ENCODE measurements at places on chromosomes 6 and 20.

DNA sequence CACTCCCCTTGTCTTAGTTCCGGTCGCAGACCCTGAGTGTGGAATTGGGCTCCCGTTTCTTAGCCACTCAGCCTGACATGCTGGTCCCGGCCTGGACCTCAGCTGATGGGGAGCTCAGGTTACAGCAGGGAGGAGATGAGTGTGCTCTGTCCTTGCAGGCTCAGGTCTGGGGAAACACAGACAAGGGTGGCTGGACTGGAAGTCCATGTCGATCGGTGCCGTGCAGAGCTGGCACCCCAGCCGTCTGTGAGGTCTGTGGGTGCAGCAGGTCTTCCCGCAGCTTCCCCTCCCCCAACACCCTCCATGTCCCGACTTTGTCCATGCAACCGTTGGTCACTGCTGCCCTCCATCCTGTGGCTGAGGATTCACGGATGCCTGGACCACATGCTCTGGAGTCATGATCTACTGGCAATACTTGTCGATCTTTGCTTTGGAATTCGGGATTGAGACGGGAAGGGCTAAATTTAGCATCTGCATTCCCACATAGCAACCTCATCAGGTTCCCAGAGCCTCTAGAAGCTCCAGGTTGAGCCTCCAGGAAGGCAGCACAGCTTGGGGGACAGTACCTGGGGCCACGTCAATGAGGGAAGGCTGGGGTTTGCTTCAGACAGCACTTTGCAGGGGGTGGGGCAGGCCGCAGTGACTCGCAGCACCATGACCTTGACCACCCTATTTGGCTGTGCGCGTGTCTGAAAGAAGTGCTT is 118.8 kb downstream of the PSMB1 start:
- no peak for DNase-seq

DNA sequence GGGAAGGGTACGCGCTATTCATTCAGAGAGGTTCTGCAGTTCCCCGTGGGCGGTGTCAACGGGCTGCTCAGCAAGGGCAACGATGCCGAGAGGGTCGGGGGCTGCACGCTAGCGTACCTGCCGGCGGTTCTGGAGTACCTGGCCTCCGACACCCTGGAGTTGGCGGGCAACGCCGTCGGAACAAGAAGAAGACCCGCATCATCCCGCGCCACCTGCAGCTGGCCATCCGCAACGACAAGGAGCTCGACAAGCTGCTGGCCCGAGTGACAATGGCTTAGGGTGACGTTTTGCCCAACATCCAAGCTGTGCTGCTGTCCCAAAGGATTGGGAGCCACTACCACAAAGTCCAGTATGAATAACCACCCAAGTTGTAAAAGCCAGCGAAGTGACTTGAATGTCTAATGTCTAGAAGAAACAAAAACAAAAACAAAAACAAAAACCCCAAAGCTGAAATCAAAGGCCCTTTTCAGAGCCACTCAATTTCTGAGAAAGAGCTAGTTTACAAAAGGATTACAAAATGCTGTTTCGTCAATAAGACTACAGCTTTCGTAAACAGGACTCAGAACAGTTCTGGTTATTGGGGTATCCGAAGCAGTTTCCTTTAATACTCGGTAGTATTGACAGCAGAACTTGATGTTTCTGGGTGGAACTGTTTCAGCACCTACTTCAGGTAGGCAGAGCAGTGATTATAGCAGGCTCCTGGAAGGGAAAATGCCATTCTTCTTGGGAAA is 21.9 kb upstream of the SLC17A4 start:
- DNase-seq = no peak

- DNase-seq = no peak
These were observed 159.1 kb downstream of the TFAP2C start for GRCh38 chr20:56788041-56788670.

DNA sequence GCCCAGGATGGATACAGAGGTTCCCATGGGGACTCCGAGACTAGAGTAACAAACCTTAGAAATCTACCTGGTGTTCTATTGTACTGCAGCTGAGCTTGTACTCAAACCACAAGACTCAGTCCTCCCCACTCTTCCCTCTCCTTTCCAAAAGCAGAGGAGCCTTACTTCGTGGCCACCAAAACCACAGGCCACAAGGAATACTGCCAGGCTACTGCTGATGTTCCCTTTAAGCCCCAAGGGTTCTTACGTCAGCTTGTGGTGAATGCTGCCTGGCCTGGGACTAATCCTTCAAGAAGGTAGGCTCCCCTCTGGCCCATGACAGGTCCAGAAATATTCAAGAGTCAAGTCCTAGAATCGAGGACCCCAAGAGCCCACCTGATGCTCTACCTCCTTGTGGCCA is 10.5 kb upstream of the DEFB128 start:
- no peak for DNase-seq

DNA sequence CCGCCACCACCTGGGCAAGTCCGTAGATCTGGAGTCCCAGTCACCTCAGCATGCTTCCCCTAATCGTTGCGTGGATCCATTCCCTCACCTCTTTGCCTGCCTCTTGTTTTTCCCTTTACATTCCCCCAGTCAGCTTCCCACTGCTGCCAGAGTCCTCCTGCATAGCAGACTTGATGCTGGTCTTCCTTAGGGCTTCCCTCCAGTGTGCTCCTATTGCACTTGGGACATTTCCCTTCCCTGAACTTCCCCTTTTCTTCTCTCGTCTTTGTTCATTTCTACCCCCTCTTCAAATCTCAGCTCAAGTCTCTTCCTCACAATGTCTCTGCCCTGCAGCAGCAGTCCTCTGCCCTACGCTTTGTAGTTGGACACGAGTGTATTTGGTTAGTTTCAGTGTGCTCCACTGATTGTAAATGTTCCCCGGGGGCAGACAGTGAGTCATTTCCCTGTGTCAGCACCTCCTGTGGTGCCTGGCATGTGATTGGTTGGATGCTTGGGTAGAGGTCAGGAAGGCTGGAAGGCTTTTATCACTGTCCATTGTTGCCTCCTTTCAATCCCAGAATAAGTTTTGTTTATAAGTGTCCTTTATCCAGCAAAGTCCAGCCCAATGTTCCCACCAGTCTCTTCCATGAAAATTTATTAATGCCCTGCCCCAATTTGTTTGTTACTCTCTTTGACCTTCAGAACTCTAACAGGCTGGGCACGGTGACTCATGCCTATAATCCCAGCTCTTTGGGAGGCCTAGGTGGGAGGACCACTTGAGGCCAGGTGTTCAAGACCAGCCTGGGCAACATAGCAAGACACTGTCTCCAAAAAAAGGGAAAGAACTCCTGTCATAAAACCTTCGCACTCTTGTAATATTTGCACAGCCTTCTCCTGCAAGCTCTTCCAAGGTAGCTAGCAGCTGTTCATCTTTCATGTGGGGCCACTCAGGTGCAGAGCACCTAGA is 38.3 kb downstream of the FAM120B start:
- no peak for DNase-seq

DNA sequence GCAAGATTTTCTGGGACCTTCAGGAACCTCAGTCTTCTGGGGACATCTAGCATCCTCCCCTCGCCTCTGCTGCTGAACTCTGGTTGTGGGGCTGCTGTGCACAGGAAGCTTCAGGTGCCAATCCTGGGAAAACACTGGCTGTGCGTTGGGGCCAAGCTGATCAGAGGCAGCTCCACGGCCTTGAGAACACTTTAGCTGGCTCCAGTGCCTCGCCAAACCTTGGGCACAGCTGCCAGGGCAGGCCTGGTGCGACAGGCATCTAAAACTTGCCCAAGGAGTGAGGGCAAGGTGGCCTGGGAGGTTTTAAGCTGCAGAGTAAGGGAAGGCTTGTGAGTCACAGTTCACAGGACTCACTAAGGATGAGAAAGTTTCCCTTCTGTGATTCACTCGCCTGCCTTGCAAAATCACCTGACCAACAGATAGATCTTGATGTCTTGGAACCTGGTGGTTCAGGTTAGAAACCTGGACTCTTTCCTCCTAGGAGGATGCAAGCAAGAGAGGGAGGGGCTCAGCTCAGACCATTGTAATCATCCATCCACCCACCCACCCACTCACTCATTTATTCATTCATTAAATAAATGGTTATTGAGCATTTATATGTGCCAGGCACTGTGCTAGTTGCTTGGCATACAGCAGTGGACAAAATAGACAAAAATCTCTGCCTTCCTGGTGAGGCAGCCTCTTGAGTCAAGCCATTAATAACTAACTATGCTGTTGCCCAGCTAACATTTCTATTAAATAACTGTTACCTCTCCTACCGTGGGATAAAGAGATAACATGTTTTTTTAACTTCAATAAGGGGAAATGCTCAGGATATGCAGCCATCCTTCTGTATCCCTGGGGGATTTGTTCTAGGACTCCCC is 2.5 kb upstream of the SPATS1 start:
- DNase-seq = no peak

DNA sequence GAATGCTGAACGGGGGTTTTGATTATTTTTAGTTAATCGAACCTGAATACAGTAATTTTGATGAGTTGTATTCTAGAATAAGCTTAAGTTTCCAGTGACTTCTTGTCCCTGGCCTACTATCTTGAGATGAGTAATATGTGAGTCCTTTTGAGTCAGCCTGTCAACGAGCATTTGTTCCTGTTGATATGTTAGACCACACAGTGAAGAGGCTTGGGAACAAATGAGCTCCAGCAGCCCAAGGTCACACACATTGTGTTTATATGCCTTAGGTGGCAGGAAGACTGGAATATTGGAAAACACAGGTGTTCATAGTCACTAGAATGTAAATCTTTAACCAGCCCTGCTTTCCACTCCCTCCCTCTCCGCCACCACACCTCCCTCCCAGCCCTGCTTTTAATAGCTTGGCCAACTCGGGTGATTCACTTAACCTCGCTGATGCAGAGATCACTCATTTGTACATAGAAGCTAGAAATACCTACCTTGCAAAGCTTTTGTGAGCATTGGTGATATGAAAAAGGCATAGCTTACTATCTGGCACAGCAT is 9.1 kb downstream of the SMPDL3A start:
- peak; percentile 7 for DNase-seq

Data from stimulated activated CD8-positive, alpha-beta memory T cell treated with anti-CD3 and anti-CD28 coated beads, Interleukin-7, amount 100 ng/mL, for 48 hours (primary cell).